Activated T-cell treated with anti-CD3 and anti-CD28 coated beads, Interleukin-2, amount 50 U/mL, for 72 hours (primary cell): ENCODE measurements at places on chromosomes 5 and 9. TPM values are rescaled to one million over a fixed set of nuclear protein-coding genes. Genes with fewer than 3 reads are reported as not detected.

Gene TAS2R1
- not detected for total RNA-seq

Gene SLIT3
- total RNA-seq = 1.7 TPM

Gene PCAT7
- total RNA-seq = not detected

Gene GFRA3
- not detected for total RNA-seq

Gene KIF27
- 5.4 TPM for total RNA-seq

Gene BTNL9
- 0.55 TPM for total RNA-seq

Gene TMEM174
- not detected for total RNA-seq

Gene PCDHGB5
- 0.17 TPM for total RNA-seq
